Esophagus muscularis mucosa (tissue), 4 donors: ENCODE measurements at places on chromosomes 5 and 9.

DNA sequence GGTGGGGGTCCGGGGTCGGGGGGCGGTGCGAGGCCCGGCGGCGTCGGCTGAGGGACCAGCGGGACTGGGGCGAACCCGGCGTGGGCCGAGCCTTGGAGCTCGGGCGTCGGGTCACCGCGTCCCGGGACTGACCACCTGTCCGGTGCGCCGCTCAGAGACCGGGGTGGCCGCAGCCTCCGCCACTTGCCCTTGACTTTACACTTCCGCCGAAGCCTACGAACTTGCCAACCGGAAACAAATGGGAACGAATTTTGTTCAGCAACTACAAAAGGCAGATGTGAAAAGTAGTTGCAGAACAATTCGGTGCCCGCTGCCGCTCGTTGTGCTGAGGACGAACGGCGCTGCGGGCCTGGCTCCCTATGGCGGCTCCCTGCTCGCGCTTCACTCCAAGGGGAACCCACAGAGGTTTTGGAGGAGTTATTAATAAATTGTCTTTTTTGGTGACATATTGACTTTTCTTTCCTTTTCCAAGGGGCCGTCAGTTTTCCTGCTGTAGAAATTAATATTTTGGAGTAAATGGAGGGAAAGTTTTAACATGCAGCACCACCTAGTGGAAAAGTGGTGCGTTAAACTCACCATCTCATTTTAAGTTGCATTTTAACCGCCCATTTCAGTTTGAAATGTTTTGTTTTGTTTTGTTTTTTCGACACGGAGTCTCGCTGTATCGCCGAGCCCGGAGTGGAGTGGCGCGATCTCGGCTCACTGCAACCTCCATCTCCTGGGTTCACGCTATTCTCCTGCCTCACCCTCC, 490 bp downstream of the PCBD2 start:
- no peak for DNase-seq

DNA sequence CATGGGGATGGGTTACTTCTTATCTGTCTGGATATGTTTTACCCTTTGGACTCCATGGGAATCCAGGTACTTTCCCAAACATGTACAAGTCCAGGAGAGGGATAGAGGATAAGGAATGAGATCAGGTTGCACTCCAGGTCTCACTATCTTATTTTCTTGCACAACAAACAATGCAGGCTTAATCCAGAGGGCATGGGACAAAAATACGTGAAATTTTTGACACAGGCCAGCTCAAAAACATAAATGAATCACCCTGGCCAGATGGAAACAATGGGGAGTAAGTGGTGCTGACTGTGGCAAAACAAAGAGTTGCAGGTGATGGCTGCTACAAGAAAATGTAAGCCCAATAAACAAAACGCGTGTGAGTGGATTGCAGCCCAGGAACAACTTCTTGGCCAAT, 69.4 kb upstream of the GAS1 start:
- DNase-seq, result no peak

DNA sequence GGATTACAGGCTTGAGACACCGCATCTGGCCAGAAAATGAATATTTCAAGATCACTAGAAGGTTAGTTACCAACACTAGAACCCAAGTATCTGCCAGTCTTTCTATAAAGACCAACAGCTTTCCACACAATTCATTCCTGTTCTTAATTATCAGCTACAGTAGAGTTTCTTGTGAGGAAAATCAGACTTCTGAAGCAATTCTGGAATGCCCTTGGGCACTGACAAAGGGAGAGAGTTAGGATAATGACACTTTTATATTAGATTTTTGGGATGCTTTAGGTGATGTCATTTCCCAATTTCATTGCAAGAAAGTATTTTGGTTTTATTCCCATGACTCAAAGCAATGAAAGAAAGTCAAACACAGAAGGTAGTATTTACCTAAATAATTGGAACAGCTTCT, 497.0 kb upstream of the TUSC1 start:
- no peak for DNase-seq

GRCh38 chr5:21889581-21889980, 963.6 kb downstream of the CDH12 start:
- no peak for DNase-seq

GRCh38 chr5:90530736-90531487, 1.5 kb upstream of the LYSMD3 start:
- no peak for DNase-seq
